Activated CD4-positive, alpha-beta T cell treated with anti-CD3 and anti-CD28 coated beads, Interleukin-2, amount 50 U/mL, for 48 hours (primary cell): ENCODE measurements at places on chromosomes 12 and 14.

DNA sequence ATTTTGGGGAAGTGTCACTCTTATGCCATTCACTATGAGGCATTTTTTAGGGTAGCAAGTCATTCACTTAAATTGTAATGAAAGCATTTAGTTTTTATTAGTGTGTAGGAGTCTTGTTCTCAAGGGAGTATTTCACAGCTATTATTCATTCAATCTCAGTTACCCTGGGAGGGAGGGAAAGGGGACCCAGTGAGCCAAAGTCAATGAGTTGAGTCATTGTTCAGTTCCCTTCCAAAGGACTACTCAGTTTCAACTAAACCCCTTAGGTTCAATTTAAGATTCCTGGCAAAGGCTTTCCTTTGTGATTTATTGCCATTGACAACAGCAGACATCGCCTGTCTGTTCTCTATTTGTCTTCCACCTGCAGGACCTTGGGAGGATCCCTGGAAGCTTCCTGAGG, 29.3 kb upstream of the RASSF8 start:
- DNase-seq, result no peak

GRCh38 chr14:93303659-93304058, 29.2 kb downstream of the BTBD7 start:
- no peak for DNase-seq

DNA sequence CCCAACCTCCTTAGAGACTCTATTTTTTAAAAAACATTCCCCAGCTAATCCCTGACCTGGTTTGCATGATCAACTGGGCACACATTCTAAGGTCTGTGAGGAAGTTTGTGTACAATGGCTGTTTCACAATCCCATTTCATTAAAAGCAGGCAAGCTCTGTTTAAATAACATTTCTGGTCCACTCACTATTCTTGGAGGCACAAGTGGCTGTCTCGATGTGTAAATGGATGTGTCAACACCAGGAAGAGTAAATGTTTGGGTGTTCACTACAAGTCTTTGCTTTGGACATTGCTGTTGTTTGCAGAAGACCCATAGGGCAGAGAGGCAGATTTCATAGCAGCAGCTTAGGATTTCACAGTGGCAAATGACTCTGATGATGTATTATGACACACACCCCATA, 98.3 kb downstream of the PDZRN4 start:
- DNase-seq, result no peak

DNA sequence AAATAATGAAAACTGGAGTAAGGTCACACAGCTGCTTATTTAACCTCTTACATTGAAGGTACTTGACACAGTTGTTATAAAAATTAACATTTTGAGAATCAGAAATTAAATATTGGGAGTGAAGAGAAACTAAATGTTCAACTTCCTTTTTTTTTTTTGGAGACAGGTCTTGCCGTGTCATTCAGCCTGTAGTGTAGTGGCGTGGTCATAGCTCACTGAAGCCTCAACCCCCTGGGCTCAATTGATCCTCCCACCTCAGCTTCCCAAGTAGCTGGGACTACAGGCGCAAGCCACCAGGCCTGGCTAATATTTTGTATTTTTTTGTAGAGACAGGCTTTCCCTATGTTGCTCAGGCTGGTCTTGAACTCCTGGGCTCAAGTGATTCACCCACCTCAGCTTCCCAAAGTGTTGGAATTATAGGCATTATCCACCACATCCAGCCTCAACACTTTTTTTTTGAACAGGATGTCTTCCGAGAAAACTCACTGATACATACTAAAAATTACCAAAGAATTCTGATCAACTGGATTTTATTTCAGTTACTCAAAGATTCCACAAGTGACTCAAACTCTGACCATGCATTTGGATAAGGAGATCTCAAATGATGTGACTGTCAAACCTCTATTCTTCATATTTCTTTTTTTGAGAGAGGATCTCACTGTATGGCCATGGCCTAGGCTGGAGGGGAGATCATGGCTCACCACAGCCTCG, 35.4 kb downstream of the SGPP1 start:
- DNase-seq, result no peak

DNA sequence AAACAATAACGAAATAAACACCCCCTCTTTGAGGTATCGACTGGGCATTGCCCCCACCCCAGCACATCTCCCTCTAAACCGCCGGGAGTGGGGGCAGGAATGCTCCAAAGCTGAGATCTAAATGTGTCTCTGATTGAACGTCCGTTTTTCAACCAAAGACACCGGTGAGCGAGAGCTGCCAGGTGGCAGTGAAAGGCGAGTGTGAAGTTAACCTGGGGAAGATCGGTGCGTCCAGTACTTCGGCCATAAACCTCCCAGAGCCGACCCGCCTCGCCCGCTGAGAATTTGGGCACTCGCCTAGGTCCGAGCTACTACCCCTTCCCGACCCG, 625 bp downstream of the ANGEL1 start:
- no peak for DNase-seq

- DNase-seq, result no peak
These were observed 36.6 kb downstream of the SENP1 start for GRCh38 chr12:48069241-48069640.

DNA sequence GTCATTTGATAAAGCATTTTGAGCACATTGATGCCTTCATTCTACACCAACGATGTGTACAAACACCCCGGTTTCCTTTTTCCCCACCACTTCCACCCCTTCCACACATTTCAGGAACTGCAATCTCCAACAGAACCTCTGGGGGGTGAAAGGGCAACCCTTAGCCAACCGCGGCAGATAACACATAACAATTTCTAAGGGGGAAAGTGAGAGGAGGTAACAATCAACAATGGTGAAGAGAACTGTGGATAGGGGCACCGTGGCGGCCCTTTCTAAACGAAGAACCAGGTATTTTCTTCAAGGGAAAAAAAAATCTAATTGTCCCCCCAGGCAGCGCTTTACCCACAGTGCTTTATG, 1.1 kb downstream of the KITLG start:
- no peak for DNase-seq

- DNase-seq, result no peak
These were observed 407.9 kb downstream of the MED13L start for GRCh38 chr12:115869604-115870003.

- no peak for DNase-seq
These were observed 411.6 kb upstream of the FBXO33 start for GRCh38 chr14:39843881-39844280.

DNA sequence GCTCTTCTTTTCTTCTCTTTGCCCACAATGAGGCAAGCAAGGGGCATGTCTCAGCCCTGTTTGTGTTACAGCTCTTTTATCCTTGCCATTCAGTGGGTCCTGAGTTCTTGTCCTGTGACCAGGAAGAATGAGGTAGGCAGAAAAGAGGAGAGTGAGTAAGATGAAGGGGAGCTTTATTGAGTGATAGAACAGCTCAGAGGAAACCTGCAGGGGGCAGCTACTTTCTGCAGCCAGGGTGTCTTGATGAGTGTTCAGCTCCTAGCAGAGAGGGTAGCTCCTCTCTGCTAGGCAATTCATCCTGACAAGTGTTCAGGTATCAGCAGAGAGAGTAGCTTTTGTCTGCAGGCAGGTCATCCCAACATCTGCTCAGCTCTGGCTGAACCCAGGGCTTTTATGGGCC, 41.0 kb downstream of the HSD17B6 start:
- DNase-seq, result no peak

DNA sequence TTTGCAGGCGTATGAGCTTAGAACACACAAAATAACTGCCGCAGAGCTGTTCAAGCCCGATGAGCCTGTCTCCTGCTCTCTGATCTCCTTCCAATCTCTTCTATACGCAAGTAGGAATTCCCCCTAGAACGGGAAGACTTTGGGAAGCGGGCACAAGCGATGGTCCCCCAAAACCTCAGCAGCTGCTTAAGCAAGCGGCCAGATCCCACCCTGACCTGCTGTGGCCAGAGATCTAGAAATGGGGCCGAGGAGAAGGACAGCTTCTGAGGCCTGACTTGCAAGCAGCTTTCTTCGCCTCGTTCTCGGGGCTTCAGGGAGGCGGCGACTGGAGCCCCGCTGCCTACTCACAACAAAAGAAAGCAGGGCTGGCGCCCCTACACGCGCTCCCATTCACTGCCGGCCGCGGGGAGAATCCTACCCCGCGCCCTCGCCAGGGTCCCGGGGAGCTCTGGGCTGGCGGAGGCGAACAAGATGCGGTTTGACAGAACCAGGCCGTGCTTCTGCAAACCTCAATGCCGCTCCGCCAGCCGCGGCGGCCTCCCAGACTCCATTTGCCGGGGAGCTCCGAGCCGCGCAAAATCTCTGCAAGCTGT, 922 bp downstream of the TBX5 start:
- DNase-seq, result no peak

DNA sequence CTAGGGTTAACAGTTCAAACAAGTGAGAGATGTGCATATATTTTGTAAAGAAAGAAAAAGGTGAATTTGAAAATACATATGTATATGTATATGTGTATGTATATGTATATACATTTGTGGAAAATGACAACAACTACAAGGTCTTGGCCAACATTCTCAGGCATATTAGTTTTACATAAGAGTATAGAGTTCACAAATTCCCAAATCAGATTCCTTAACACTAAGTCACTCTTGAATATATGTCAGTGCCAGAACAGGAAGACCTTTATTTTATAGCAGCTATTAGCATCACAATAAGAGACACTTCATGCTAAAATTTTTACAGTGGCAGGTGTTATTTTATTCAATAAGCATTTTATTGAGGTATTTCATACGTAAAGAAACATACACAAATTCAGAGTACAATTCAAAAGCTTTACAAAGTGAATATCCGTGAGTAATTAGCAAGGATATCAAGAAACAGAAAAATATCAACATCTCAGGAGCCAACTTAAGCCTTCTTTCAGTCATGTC, 179.7 kb downstream of the SLC6A15 start:
- DNase-seq, result no peak

DNA sequence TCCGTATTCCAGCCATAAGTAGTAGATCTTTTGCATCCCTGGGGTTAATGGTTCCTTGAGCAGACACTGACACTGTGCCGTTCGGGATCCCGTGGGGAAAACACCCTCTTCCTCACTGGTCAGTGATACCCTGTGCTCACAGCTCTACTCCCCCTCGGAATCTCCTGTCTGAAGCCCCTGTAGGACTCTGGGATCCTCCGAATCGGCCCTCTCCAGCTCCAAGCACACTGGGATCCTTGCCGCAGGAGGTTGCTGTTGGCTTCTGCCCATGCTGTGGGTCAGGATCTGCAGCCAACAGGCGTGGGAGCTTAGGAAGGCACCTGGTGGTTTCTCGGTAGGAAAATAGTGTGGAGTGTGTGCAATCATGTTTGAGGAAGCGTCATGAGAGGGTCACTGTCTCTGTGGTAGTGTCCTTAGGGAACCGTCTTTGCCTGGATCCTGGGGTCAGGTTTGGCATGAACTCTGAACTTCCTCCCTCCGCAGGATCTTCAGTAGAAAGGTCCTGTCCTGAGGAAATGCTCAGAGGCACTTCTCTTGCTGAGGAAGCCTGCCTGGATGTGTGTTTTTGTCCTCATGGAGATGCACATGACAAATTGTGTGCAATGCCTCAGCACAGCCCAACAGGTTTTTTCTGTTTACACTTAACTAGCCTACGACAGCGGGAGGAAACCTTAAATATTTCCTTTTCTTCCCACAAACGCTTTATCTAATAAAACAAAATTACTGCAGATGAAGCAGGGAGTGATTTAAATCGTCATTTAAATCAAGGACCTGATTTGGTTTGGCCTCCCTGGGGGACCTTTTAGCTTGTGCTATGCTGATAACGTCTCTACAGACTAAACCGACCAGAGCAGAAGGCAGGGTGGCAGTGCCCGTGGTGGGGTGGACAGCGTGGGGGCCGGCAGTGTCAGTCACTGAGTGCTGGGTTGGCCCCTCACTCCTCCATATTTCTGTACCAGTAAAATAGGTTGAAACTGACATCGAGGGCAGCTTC, 18.7 kb downstream of the FBXL14 start:
- DNase-seq, result no peak

DNA sequence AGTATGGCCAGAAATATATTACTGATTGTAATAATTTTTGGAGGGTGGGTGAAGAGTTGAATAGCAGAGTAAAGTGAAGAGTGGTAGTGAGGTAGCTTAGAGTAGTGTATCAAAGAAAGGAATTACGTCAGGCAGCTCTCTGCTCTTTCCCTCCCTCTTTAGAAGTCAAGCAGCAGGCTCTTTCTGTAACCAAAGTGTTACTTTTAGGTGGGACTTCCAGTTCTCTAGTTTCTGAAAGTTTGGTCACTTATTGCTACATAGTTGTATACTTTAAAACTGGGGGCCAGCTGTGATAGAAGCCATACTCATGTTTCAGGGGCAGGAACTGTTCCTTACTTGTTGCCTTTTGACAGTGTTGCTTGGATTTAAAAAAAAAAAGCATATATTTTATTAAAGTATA, 30.6 kb downstream of the ATF7IP start:
- DNase-seq, result no peak
